ENCODE measurements at places on chromosomes 11 and 22. TPM values are rescaled to one million over a fixed set of nuclear protein-coding genes. Genes with fewer than 3 reads are reported as not detected.

- no peak for DNase-seq
These were observed 16.4 kb upstream of the EI24 start for GRCh38 chr11:125552927-125553326.

DNA sequence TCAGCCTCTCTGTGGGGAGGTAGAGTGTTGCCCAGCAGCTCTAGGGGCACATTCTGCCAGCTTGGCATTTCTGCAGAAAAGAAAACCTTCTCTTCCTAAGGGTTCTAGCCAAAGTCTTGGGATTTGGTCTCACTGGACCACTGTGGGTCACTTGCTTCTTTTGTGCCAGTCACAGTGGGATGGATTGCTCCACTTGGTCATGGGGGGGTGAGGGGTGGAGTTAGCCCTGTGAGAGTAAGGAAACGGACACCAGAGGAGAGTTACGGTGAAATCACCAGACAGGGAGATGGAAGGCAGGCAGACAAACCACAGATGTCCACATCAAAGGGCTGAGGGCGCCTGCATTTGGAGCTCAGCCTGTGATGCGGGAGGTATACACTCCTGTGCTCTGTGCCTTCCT, 10.8 kb downstream of the SGSM1 start:
- no peak for DNase-seq

GTSE1 gene
- total RNA-seq = 48.0 TPM

GGTLC2 gene
- not detected for total RNA-seq
